Right lung (tissue), 10 donors: ENCODE measurements at places on chromosomes 7 and 10. TPM values are rescaled to one million over a fixed set of nuclear protein-coding genes. Genes with fewer than 3 reads are reported as not detected.

- no peak for DNase-seq
Measured at GRCh38 chr10:7261351-7261750, 149.5 kb downstream of the SFMBT2 start.

Gene STEAP1B
- 2.9 TPM for polyA plus RNA-seq

DNA sequence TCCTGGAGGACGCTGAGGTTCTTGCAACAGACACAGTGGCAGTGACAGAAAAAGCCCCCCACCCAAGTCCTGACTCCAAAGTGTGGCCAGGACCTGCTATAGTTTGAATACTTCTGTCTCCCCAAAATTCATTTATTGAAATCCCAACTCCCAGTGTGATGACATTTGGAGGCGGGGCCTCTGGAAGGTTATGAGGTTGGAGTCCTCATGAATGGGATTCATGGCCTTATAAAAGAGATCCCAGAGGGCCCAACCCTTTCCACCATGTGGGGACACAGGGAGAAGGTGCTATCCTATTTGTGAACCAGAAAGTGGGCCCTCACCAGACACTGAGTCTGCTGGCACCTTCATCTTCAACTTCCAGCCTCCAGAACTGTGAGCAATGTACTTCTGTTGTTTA lies 18.3 kb downstream of the ANXA11 start:
- no peak for DNase-seq

Gene DGKB
- polyA plus RNA-seq, result 0.25 TPM

- DNase-seq, result no peak
Measured at GRCh38 chr7:93890464-93891068, at the start of gene TFPI2. Gene TFPI2, minus strand, starts transcription at chr7:93890753. Its CDS starts 75 bp downstream, at chr7:93890678.

GRCh38 chr7:31782411-31782991 lies 95.5 kb downstream of the PPP1R17 start:
- no peak for DNase-seq

DNA sequence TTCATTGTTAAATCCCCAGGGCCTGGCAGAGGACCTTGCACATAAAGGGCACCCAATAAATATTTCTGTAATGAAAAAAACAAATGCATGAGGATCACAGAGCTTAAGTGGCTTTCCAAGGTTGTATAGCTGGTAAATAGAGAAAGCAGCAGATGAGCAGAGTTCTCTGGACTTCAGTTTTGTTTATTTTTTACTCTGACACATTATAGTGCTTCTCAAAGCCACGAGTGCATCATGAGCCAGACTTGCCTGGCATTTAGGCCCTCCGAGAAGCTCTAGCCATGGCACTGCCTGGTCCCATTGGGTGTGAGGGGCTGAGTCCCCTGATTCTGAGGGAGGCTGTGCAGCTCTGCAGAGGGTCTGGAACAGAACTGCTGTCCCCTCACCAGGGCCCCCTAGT lies 87.2 kb upstream of the ZNF32 start:
- no peak for DNase-seq

Gene ABCB4
- polyA plus RNA-seq, result 0.98 TPM

Gene TOMM7
- polyA plus RNA-seq, result 500 TPM

GRCh38 chr7:55336540-55336939 lies 28.6 kb upstream of the LANCL2 start:
- DNase-seq, result no peak

DNA sequence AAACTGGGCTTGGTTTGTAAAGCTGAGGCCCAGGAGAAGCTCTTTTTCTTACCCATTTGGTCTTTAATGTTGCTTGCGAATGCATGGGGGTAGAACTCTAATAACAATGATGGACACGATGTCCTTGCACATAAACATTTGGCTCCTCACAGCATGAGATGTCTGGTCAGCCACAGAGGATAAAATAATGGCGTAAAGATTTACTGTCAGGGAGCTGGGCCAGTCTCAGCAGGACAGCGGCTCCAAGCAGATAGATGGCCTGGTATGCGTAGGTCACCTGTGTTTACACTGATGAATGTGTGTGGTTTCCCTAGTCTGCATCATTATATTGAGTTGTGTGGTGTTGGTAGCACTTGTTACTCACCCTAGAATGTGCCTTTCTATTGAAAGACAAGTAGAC lies 537.4 kb downstream of the CNTNAP2 start:
- DNase-seq, result no peak

DNA sequence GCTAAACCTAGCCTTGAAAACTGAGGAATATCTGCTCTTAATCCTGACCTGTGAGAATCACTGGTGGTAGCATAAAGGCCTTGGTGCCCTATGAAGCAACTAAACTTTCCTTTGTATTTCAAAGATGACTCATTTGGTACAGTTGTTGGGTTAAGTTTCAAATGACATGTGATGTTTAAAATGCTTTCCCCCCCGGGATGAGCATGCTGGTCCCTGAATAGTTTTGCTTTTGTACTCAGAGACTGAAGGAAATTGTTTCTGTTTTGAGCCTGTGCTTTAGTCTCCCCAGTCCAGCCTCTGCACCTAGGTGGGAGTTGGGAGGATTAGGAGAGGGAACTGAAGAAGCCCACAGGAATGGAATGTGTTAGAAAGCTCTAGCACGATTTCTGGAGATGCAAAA lies 258.9 kb upstream of the NPY start:
- DNase-seq, result no peak
